ENCODE measurements at places on chromosomes 16 and 17.

GRCh38 chr16:71540-72401 is 660 bp downstream of the RHBDF1 start:
- no peak for DNase-seq

DNA sequence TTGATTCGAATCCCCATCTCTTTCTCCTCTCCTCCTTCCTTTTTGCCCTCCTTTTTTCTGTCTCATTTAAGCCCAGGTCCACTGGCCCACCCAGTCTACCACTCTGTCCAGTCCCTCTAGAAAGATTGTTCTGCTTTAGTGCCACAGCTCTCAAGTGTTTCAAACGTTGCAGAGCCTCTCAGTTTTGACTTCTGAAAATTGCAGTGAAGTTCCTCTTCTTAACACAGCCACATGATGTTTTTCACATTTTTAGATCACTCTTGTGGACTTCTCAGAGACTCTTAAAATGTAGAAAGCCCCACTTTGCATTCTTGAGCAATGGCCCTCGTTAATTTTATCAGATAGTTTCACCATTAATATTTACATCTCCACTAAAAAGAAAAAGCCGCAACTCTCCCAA is 253.1 kb downstream of the HAPSTR1 start:
- DNase-seq = no peak

DNA sequence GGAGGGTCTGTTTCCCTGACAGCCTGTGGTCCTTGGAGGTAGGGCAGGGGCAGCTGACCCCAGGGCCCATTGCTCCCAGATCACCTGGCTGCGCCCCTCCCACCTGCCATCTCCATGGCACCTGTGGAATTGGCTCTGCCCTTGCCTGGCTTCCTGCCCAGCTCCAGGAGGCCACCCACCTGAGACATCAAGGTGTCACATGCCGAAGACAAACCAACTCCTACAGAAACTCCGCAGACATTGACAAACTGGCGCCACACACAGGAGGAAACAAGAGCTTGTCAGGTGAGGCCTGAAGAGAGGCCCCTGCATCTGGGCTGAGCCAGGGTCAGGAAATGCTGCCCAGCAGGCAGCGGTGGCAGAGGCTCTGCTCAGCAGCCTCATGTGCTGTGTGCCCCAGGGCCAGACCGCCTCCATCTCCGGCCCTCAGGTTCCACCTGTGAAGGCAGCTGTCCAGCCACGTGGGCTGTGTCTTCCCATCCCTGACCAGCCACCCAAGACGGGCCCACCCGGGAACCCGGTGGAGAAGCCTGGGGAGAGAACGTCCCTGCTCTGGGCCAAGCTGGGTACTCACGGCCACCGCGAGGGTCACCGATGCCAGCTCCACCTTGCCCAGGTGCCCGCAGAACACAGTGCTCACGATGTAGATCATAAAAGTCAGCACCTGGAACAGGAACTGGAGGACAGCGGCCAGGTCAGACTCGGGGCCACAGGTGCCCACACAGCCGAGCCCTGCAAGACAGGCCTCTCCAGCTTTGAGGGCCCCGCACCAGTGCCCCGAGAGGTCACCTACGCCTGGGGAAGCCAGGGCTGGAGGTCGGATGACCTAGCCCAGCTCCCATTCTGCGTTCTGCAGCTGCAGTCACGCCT is 1.6 kb downstream of the SLC47A2 start:
- no peak for DNase-seq

DNA sequence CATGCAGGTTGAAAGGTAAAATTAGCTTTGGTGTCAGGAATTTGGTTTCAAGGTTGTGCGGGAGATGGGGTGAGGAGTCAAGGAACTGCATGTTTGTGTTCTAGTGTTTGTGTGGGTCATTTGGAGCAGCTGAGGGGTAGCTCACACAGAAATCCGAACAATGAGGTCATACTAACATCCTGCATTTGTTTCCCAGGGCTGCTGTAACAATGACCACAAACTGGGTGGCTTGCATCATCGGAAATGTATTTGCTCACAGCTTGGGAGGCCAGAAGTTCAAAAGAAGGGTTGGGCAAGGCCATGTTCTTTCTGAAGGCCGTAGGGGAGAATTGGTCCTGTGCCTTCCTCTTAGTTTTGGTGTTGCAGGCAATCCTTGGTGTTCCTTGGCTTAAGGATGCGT is 287.4 kb downstream of the HAPSTR1 start:
- DNase-seq = no peak

GRCh38 chr16:28503470-28504259 is 3.0 kb downstream of the IL27 start:
- no peak for DNase-seq

DNA sequence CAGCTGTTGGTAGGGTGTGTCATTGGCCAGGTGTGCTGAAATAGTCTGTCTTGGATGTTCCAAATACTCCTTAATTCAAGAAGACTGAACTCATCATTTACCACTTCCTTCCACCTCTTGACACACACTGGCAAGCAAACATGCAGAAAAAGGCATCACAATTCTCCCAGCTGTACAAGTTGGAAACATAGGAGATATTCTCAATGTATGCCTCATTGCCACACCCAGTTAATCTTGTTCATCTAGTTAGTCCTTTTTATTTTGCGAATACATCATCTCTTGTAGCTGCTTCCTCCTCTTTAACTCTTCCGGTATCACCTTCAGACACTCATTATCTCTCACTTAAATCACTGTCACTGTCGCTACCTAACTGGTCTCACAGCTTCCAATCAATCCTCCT is 75.1 kb upstream of the GOT2 start:
- DNase-seq = no peak
